Breast epithelium (tissue), 4 donors: ENCODE measurements at places on chromosomes 1 and 21.

GRCh38 chr1:155247667-155248553 lies 7.4 kb downstream of the ENTREP3 start:
- DNase-seq = no peak

DNA sequence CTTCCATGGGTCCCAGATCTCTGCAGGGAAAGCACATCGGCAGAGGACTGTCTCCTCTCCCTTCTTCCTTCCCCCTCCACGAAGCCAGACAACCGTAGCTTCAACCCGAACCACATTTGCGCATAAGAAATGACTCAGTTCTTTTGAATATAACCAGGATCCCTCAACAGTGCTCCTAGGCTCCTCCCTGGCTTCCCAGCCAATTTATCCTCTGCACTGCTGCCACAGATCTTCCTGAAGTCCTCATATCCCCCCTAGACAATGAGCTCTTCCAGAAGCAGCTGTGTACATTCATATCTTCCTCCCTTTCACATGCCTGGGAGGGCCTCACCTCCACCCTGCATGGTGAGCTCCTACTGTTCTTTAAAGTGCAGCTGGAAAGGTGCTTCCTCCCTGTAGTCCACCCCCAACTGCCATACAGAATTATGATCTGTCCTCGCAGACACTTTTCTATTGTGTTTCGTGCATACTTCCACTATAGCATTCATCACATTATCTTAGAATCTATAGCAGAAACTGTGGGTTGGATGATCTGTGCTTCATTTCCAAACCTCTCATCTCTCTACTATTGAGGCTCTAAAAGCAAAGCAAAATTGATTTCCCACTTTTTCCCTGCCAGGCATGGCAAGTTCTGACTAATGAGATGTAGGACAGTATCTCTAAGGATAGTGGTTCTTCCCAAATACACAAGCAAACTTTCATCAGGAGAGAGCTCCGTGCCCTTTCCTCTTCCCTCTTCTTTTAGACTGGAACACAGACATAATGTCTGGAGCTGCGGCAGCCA lies 179.3 kb upstream of the HMGB4 start:
- DNase-seq = no peak

DNA sequence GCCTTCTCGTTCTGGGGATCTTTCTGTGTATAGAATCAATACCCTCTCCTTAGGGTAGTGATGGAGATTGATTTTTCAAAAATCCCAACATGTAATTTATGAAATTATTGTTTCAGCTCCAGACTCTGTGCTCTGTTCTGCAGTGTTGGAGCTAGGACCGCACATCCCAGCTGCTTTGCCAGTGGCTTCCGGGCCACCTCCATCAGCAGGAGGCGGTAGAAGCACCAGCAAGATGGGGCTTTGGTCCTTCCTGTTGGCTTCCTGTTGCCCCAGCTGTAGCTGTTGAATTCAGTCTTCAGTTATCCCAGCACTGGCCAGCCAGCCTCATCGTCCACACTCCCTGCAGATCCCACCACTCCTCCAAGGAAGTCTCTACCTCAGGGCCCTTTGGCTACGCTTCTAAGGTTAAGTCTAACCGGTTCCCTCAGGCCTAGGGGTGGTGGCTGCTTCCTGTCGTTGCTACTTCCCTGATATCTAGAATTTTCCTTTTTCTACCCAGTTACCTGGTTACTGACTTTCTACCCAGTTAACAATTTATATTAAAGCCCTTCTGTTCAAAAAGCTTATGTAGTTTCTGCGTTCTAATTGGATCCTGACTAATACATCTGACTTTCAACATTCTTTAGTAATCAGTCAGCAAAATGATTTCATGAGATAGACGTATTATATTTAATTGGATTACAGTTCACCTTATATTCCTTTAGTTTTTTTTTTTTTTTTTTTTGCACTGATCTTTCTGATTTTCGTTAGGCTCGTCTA lies 24.6 kb downstream of the GALNT2 start:
- DNase-seq = no peak

DNA sequence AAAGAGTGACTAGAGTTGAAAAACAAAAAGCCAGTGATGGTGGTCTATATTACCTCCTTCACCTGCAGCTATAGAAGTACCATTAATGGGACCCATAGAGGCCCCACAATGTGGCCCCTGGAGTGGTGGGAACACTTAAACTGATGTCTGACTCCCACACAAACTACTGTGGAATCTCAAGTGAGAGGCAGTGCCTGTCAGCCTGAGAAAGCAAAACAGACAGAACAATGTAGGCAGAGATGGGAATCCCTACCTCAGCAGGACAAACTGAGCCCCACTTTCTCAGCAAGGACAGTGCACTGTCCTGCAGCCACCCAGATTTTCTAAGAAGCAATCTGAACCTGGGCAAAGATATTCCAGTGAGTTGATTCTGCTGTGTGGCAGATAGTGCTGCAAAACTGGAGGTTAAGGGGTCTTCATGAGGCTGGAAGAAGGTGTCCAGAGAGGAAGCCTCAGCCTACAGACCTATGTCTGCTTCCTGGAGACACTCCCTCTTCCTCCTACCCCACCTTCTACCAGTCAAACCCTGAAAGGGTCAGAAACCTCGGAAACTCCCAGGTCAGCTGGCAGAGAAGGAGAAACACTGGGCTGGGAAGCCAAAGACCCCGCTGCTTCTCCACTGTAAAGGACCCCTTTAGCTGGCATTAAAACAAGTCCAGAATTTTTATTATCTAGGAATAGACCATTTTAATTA lies 228.7 kb downstream of the C1orf94 start:
- DNase-seq = no peak

GRCh38 chr21:35002879-35003722 lies 46.0 kb downstream of the RUNX1 start:
- DNase-seq = no peak

- DNase-seq = no peak
Observed at GRCh38 chr1:204126956-204127355, 24.9 kb downstream of the ETNK2 start.

DNA sequence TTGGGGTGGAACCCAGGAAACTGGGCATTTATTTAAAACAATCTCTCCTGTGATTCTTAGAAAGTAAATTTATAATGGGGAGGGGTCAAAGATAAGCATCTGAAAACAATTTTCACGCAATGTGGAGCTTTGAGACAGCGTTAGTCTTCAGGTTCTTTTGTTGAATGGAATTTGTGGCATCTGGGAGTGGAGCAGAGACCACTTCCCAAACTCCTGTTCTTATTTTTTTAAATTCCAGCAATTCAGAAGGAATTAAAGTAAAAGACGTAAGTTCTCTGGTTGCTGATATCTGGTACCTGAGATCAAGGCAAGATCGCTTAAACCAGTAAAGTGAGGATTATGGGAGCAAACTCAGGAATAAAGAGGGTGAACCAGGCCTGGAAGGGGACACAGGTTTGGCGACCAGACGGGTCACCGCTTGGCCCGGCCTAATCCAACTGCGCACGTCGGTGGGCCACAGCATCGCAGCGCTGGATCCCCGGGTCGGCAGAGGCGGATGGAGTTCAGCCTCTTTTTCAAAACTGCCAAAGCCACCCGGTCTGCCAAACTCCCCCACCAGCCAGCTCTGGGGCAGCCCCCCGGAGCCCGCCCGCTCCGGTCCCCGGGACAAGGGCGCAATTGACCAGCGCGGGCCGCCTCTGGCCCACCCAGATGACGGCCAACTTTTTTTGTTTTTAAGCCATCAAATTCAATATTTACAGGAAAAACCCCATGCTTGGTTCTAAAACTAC lies 754 bp upstream of the PDPN start:
- DNase-seq = no peak

DNA sequence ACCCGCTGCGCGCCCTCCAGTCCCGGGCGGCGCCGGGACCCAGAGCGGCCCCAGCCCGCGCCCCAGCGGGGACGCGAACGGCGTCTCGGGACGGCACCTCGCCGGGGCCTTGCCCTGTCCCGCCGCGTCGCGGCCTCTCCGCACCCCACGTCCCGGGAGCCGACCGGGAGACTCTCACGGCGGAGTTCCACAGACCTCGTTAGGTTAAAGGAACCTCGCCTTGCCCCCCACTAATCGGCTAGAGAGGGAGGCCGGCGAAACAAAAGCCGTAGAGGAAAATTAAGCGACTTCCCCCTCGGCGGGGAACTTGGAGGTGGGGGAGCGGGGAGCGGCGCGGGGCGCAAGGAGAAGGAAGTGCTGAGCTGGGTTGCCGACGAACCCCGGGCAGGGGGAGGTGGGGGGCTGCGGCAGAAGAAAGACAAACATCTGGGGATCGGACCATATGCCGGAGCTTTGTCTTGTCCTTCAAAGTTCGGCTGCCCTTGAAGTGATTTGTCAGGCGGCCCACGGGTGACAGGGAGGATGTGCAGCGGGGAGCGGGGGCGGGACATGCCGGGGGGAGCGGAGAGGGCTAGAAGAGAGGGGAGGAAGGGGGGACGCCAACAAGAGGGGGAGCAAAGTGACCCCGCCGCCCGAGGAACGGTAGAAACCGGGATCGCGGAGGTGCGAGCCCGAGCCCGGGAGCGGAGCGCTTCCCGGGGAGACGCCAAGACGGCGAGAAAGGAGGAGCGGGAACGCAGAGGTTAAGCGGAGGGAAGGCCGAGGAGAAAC lies 120.0 kb upstream of the RRP15 start:
- no peak for DNase-seq

DNA sequence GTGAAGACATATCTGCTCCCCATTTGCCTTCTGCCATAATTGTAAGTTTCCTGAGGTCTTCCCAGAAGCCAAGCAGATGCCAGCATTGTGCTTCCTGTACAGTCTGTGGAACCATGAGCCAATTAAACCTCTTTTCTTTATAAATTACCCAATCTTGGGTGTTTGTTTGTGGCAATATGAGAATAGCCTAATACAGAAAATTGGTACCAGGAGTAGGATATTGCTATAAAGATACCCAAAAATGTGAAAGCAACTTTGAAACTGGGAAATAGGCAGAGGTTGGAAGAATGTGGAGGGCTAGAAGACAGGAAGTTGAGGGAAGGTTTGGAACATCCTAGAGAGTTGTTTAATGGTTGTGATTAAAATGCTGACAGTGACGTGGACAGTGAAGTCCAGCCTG lies 90.8 kb downstream of the HHIPL2 start:
- DNase-seq = no peak

DNA sequence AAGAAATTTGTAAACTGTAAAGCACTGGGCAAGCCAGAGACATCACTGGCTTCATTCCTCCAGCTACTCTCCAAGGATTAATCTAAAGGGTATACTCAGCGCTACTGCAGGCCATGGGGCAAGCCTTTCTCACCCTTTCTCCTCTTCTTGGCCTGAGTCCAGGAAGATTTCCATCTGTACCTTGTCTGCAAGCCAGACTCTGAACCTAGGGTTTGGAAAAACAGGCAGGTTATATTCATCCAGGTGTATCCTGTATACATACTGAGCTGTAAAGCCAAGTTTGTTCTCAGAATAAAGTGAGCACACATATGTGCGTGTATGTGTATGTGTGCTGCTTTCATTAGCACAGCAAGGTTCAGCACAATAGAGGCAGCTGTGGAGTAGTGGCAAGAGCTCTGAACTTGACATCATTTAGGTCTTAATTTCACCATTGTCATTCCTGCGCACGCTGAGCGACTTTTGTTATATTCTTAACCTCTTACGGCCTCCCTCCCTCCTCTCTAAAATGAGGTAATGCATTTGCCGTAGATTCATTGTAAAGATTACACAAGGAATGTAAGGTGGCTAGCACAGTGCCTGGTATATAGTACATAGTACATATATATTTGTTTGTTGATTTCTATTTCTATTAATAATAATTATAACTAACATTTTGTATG lies 128.1 kb upstream of the JUN start:
- no peak for DNase-seq

DNA sequence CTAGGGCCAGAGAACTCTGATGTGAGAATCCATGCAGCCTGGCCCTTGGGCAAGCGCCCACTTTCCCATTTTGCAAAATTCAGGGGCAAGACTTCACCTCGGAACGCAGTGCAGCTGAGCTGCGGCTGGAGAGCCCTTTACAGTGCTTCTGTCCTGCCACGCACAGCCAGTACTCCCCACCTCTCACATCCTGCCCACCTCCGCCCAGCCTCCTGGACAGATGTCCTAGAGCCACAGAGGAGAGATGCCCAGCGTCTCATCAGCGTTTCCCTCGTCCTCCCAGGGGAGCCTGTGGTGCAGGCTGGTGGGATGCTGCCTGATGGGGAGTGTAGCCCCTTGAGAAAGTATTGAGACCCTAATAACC lies 29.6 kb downstream of the RUNX3 start:
- no peak for DNase-seq

- no peak for DNase-seq
Observed at GRCh38 chr1:171902527-171902926, 61.2 kb downstream of the DNM3 start.

DNA sequence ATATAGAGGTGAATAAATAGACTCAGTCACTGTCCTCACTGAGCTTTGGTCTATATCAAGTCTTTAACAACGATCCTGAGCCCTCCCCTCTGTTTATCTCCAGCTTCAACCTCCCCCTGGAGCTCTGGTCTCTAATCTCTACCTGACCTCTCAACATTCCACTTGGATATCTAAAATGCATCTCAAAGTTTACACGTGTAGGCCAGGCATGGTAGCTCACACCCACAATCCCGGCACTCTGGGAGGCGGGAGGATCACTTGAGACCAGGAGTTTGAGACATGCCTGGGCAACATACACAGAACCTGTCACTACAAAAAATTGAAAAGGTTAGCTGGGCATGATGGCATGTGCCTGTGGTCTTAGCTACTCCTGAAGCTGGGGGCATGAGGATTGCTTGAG lies 53.4 kb downstream of the GADD45A start:
- DNase-seq = no peak

GRCh38 chr21:35920436-35920835 lies 139.9 kb downstream of the SETD4 start:
- DNase-seq = no peak

GRCh38 chr1:46616277-46617107 lies at the start of gene MOB3C:
TSS of gene MOB3C (minus strand) at chr1:46616811. CDS start at chr1:46613321, 3,490 bp downstream.
- DNase-seq = peak; percentile 81

GRCh38 chr1:18900303-18900841 lies 2.0 kb downstream of the ALDH4A1 start:
- no peak for DNase-seq

- DNase-seq = no peak
Observed at GRCh38 chr1:73034271-73034670, 751.9 kb upstream of the NEGR1 start.

GRCh38 chr1:245693116-245693793 lies 538.5 kb downstream of the KIF26B start:
- DNase-seq = no peak

GRCh38 chr1:223038288-223039006 lies 104.6 kb downstream of the TLR5 start:
- DNase-seq = no peak

DNA sequence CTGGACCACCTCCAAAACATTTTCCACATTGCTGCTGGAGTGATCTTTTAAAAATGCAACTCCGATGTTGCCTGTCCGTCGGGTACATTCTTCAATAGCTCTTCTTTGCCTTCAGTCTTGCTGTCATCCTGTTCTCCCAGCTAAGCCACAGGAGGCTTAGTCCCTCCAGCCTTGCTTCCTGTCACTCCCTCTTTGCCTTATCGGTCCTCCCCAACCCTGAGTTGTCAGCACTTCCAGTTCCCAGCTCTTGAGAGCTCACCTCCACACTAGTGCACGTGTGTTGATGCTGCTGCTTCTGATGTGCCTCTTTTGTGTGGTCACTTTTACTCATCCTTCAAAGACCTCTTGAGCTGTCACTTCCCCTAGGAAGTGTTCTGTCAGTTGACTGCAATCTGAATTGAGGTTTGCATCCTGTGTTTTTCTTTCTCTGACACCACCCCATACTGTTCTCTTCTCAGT lies 15.3 kb downstream of the UCK2 start:
- DNase-seq = no peak
